PC-9 (cell line): ENCODE measurements at places on chromosomes 2 and 18. TPM values are rescaled to one million over a fixed set of nuclear protein-coding genes. Genes with fewer than 3 reads are reported as not detected.

NFU1 gene
- 29.3 and 35.1 TPM in 2 replicates for total RNA-seq

GPC1 gene
- total RNA-seq, result 302 and 319 TPM in 2 replicates

HOXD13 gene
- total RNA-seq, result not detected in 2 replicates

GPR35 gene
- total RNA-seq, result 1.1 and 2.5 TPM in 2 replicates

NCKAP5 gene
- total RNA-seq, result not detected in 2 replicates

GPR39 gene
- total RNA-seq, result 14.1 and 20.9 TPM in 2 replicates

POMC gene
- total RNA-seq, result not detected in 2 replicates

NEB gene
- total RNA-seq, result 0.15 TPM in 1 of 2 replicates, not detected in the other

HK2 gene
- 7.8 and 13.5 TPM in 2 replicates for total RNA-seq

ANKAR gene
- total RNA-seq, result 3.6 and 4.4 TPM in 2 replicates

ASB18 gene
- 0.46 TPM in 1 of 2 replicates, not detected in the other for total RNA-seq

PPP3R1 gene
- total RNA-seq, result 58.8 and 67.5 TPM in 2 replicates

KLHL30 gene
- 0.80 and 1.2 TPM in 2 replicates for total RNA-seq
